ENCODE measurements at places on chromosomes 11 and 22. TPM values are rescaled to one million over a fixed set of nuclear protein-coding genes. Genes with fewer than 3 reads are reported as not detected.
A peak's percentile ranks its signal among the peaks of the same experiment; 100 is the strongest.

HIC2 gene
- 9.8 TPM for total RNA-seq

- no peak for DNase-seq
Measured at GRCh38 chr11:33027846-33028536, 11.4 kb upstream of the TCP11L1 start.

DNA sequence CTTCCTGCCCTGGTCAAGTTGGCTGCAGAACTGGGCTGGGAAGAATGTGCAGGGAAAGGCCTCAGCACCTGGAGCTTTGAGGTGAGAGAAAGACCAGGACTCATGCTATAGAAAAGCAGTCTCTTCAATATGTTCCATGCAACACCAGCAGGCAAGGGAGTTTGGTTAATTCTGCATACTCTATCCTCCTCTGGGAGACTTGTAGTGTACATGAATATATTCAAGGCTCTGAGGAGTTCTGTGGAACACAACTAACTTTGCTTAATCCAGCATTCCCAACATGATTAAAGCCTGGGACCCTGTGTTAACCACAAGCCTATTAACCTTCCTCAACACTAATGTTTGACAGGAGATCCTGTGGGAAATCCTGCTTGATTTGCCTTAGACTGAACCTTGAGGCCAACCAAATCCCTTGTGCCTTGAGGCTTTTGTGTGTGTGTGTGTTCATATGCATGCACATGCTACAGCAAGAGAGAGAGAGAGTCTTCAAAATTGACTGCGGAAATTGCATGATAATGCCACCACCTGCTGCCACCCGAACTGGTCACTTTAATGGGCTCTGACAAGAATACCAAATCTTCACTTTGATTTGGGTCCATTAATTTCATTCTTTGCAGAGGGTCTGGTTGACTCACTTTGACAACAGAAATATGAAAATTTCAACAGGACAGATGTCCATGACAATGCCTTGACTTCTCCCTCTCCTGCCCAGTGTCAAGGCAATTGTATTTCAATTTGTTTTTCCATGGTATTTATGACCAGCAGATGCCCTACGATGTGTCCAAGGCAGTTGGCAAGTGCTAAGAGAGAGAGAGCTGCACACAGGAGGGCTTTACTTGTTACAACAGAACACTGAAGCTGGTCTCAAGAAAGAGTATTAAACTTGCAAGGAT is 238.2 kb upstream of the ZBED5 start:
- no peak for DNase-seq

DNA sequence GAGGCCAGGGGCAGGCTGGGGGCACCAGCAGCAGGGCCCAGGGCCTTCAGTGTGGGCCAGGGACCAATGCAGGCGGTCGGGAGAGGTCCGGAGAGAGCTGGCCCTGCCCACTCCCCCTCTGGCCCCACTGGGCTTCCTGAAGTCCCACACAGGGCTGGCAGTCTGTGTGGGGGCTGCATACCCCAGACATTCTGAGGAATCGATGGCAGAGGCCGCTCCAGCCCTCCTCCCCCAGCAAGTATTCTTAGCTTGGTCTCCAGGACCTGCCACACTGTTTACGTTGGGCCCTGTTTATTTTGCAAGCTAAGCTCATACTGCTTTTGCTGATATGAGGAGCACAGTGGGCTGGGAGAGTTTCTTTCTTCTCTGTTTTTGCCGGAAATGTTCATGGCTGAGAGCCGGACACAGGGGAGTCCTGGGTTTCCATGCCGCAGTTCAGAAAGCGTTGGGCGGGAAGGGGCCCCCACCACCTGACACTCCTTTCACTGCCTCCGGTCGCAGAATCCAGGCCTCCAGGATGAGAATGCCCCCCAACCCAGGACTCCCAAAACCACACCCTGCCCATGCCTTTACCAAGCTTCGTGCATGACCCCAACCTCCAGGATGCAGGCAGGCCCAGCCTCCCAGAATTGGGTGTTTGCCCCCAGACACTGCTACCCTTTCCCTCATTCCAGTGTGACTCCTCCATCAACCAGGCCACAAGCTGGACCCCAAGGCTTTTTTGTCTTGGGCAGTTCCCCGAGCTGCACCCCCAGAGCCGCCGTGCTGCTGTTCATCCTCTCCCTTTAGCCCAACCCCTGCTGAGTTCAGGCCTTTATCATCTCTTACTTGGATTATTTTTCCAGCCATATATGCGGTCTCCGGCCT is 81.8 kb upstream of the KCNQ1OT1 start:
- DNase-seq: no peak

DNA sequence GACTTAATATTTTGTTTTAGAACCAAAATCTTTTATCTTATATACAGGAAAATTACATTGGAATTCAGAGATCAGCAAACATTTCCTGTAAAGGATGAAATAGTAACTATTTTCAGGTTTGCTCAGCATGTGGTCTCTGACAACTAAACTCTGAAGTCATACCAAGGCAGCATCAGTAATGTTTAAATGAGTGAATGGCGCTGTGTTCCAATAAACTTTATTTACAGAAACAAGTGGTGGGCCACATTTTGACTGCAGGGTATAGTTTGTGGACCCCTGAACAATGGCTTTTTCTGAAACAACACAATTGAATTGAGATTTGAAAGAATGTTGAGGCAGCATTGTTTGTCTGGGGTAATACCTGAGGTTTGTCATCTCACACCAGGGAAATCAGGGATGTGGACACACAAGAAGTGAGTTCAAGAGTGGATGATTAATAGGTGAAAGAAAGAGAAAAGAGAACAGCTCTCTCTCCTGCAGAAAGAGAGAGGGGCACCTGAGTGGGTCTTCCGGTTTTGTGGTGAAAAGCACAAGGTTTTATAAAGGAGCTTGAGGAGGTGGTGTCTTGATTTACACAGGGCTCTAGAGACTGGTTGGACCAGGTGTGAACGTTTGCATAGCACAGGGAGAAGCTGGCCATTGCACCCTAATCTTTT is 113.5 kb upstream of the VPREB1 start:
- peak; percentile 37 for DNase-seq

- no peak for DNase-seq
Measured at GRCh38 chr22:22078329-22078728, 95.7 kb upstream of the TOP3B start.

Measured in OCI-LY7 (cell line).